Activated CD4-positive, alpha-beta T cell treated with anti-CD3 and anti-CD28 coated beads, Interleukin-2, amount 10 ng/mL, durations not matched to agents 24 days and 14 days (primary cell): ENCODE measurements at places on chromosomes 1 and 21.

DNA sequence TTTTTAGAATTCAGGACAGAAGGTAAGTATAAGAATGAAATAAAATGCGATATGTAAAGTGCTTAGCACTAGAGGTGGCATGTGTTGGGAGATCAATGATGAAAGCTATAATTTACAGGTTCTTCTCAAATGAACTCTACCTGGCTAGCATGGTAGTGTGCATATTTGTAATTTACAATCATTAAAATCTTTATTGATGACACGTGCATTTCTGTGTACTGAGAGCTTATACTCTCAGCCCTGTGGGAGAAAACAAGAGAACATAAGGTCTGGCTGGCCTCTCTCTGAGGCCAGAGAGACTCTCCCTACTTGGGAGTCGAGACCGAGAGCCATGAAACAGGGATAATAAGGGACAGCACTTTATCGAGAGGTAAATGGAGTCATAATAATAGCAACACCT lies 76.4 kb downstream of the COLGALT2 start:
- H3K4me1 ChIP-seq: peaks cover 15% of the 10 kb centered on the region
- H3K4me3 ChIP-seq: no peak overlapping the region
- peaks cover 4% of the 10 kb centered on the region for H3K27me3 ChIP-seq
- H3K27ac ChIP-seq: no peak overlapping the region

DNA sequence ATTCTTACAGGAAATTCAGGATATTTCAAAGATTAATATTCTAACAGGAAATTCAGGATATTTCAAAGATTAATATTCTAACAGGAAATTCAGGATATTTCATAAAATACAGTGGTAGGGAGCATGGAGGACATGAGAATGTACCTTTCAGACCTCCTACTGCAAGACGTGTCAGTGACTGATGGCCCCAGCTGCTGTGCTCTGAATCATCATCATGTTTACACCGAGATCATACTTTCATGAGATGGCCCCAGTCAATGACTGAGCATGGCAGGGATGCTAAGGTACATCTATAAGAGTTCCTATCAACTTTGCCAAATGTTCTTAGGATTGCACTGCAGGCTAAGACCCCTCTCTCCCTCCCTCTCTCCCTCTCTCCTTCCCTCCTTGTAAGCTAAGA lies 69.0 kb downstream of the HFM1 start:
- H3K4me3 ChIP-seq: no peak overlapping the region
- H3K36me3 ChIP-seq: no peaks in the 10 kb centered on the region
- H3K4me1 ChIP-seq: no peaks in the 10 kb centered on the region
- DNase-seq: no peak
- no peak overlapping the region for H3K27ac ChIP-seq

DNA sequence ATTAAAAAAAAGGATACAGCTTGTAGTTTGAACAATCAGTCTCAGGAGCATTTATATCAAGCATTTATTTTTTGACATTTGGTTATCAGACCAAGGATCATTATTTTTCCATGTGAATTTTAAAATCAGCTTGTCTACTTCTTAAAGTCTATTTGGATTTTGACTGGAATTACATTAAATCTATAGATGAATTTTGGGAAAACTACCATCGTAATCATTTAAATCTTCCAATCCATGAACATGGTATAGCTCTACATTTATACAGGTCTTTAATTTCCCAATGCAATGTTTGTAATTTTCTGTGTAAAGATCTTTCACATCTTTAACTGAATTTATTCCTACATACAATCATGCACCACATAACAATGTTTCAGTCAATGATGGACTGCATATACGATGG lies 203.2 kb downstream of the AKT3 start:
- H3K27ac ChIP-seq: no peak overlapping the region
- no peaks in the 10 kb centered on the region for H3K27me3 ChIP-seq
- DNase-seq: no peak
- peaks cover 25% of the 10 kb centered on the region for H3K36me3 ChIP-seq
- H3K4me3 ChIP-seq: no peak overlapping the region
- H3K4me1 ChIP-seq: no peaks in the 10 kb centered on the region

DNA sequence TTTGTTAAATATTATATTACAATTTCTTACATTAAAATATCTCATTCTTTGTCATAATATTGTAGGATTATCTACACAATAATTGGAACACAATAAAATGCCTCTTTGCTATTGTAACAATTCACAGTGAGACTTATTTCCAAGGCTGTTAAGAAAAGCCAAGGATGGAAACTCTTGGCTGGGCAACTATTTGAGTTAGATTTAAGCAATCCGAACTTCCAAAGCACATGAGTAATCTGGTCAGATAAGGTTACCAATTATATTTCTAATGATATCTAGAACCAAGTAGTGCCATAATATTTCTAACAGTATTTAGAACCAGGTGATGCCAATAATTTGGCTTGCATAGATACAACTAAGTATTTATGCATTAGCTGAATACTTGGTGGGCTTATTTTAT lies 154.7 kb upstream of the KCNK2 start:
- no peak overlapping the region for H3K4me3 ChIP-seq
- no peaks in the 10 kb centered on the region for H3K36me3 ChIP-seq
- H3K4me1 ChIP-seq: no peaks in the 10 kb centered on the region
- no peaks in the 10 kb centered on the region for H3K27me3 ChIP-seq

GRCh38 chr21:46537026-46537425 lies 67.9 kb downstream of the S100B start:
- no peak overlapping the region for H3K27ac ChIP-seq
- no peak for DNase-seq
- H3K4me3 ChIP-seq: no peak overlapping the region
- peaks cover 7% of the 10 kb centered on the region for H3K4me1 ChIP-seq
- H3K27me3 ChIP-seq: no peaks in the 10 kb centered on the region

- no peak overlapping the region for H3K4me3 ChIP-seq
- no peak for DNase-seq
- peaks cover 2% of the 10 kb centered on the region for H3K36me3 ChIP-seq
- no peak overlapping the region for H3K27ac ChIP-seq
Measured at GRCh38 chr1:38274974-38275373, 228.4 kb upstream of the POU3F1 start.

DNA sequence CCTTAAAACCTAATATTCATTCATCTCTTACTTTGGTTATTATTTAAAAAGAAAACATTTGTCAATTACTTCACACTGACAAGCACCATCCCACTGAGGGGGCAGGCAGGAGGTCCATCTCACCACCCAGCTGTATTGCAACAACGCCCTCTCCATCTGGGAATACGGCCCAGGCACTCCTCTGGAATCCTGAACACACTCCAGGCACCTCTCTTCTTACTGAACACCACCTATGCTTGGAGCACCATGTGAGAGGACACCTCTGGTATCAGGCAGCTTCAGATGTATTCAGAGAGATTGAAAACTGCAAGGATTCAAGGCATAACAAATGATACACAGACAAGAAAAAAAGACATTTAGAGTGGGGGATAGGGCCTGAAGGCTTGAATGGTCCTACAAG lies 147.1 kb downstream of the CACNA1E start:
- no peak for DNase-seq
- no peaks in the 10 kb centered on the region for H3K36me3 ChIP-seq
- peaks cover 5% of the 10 kb centered on the region for H3K27me3 ChIP-seq
- no peaks in the 10 kb centered on the region for H3K4me1 ChIP-seq
- H3K4me3 ChIP-seq: no peak overlapping the region

DNA sequence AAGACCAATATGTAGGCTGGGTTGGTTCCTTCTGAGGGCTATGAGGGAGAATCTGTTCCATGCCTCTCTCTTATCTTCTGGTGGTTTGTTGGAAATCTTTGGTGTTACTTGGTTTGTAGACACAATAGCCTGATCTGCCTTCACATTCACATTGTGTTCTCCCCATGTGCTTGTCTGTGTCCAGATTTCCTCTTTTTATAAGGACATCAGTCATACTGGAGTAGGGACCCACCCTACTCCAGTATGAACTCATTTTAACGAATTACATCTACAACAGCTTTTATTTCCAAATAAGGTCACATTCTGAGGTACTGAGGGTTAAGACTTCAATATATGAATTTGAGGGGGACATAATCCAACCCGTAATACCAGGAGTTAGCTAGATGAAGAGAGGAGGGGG lies 75.9 kb downstream of the DISP1 start:
- H3K36me3 ChIP-seq: no peaks in the 10 kb centered on the region
- H3K27me3 ChIP-seq: no peaks in the 10 kb centered on the region
- no peak for DNase-seq

DNA sequence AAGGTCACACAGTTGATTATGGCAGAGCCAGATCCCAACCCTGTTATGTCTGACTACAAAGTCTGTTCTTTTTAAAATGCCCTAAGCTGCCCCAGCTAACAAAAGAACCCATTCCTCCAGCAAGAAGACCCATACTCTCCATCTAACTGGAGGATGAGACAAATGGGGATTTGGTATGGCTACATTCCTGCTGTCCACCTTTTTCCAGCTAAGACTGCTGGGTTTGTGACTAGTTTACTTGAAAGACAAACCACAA lies 112.8 kb downstream of the KIAA0319L start:
- no peaks in the 10 kb centered on the region for H3K27me3 ChIP-seq
- no peak for DNase-seq
- H3K4me3 ChIP-seq: no peak overlapping the region

- no peaks in the 10 kb centered on the region for H3K4me1 ChIP-seq
- no peaks in the 10 kb centered on the region for H3K36me3 ChIP-seq
- no peak overlapping the region for H3K4me3 ChIP-seq
- DNase-seq: no peak
Measured at GRCh38 chr1:183212870-183213269, 26.8 kb downstream of the LAMC2 start.

- no peaks in the 10 kb centered on the region for H3K27me3 ChIP-seq
- no peak within 1 kb of the TSS for H3K4me3 ChIP-seq
- no peak within 1 kb of the TSS for H3K27ac ChIP-seq
- H3K36me3 ChIP-seq: no peaks in the 10 kb centered on the region
- H3K4me1 ChIP-seq: peaks cover 21% of the 10 kb centered on the region
Measured at GRCh38 chr1:40247655-40248054, at the start of gene TMCO2. Gene TMCO2 (plus strand): TSS chr1:40247937. CDS start chr1:40247994, 57 bp downstream.

- H3K27me3 ChIP-seq: no peaks in the 10 kb centered on the region
- H3K4me3 ChIP-seq: no peak overlapping the region
- H3K4me1 ChIP-seq: no peaks in the 10 kb centered on the region
- H3K27ac ChIP-seq: no peak overlapping the region
- H3K36me3 ChIP-seq: no peaks in the 10 kb centered on the region
Measured at GRCh38 chr1:85847356-85847755, 139.1 kb upstream of the ZNHIT6 start.

DNA sequence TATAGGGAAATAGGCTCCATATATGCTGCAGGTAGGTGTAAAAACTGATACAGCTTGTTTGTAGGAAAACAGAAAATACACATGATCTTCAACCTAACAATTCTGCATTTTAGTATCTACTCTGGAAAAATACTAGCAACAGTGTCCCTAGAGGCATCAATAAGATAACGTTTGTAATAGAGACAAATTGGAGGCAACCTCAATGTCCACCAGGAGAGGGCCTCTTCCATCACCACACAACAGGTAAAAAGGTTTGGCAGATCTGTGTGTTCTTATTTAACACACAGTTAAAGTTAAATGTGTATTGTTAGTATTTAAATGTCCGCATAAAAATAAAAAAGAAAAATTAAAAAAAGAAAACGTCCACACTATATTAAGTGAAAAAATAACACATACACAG lies 5.4 kb downstream of the EIF2D start:
- no peaks in the 10 kb centered on the region for H3K27me3 ChIP-seq
- no peak overlapping the region for H3K4me3 ChIP-seq
- DNase-seq: no peak
- peak overlapping the region; percentile 22 for H3K27ac ChIP-seq
- H3K36me3 ChIP-seq: peaks cover 56% of the 10 kb centered on the region

DNA sequence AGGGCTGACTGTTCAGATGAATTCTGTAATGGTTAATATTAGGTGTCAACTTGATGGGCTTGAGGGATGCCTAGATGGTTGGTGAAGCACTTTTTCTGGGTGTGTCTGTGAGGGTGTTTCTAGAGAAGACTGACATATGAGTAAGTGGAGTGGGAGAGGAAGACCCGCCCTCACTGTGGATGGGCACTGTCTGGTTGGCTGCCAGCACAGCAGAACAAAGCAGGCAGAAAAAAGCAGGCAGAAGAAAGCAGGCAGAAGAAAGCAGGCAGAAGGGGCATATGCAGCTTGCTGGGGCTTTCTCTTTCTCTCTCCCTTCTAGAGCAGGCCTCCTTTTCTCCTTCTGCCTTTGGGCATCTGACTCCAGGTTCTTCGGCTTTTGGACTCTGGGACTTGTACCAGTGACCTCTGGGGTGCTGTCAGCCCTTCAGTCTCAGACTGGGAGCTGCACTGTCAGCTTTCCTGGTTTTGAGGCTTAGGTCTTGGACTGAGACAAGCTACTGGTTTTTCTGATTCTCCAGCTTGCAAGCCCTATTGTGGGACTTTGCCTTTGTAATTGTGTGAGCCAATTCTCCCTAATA lies 42.9 kb upstream of the CD2 start:
- H3K27ac ChIP-seq: no peak overlapping the region
- peaks cover 9% of the 10 kb centered on the region for H3K4me1 ChIP-seq
- no peaks in the 10 kb centered on the region for H3K36me3 ChIP-seq
- H3K27me3 ChIP-seq: peaks cover 6% of the 10 kb centered on the region
- H3K4me3 ChIP-seq: no peak overlapping the region

DNA sequence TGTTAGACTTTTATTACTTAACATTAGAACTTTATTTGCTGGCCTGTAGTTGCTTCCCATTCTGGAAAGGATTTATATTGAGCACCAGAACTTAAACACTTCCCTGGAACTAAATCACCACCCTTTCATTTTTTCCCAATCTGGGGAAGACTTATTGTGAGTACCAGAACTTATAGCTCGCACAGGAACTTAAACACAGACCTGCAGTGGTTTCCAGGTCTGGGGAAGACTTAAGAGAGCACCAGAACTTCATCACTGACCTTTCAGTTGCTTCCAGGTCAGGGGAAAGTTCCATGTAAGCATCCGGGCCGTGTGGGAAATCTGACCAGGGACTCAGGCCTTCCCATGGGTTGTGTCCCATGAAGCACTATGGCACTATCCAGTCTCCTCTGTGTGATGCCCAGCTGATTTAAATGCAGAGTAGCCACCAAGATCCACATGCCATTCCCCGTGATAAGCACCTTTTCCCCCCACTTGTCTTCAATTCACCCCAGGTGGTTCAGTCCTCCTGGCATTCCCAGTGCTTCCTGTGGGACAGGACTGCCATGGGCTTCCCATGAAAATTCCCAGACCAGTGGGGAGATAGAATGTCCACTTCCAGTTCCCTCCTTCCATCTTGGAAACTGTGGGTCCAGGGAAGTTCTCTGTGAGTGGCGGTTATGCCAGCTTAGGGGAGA lies 48.9 kb downstream of the C4BPA start:
- peaks cover 2% of the 10 kb centered on the region for H3K36me3 ChIP-seq
- no peaks in the 10 kb centered on the region for H3K4me1 ChIP-seq
- no peak overlapping the region for H3K4me3 ChIP-seq
- peaks cover 11% of the 10 kb centered on the region for H3K27me3 ChIP-seq
- no peak for DNase-seq
